ENCODE measurements at places on chromosomes 4 and X.

- DNase-seq: no peak
These were observed 64.4 kb upstream of the UCP1 start for GRCh38 chr4:140633124-140633523.

- DNase-seq: no peak
These were observed 249.2 kb upstream of the RPS6KA3 start for GRCh38 chrX:20515841-20516461.

- no peak for DNase-seq
These were observed 584.3 kb upstream of the SMIM31 start for GRCh38 chr4:164169591-164169990.

- DNase-seq: no peak
These were observed 51.3 kb downstream of the RTL9 start for GRCh38 chrX:110409925-110410324.

DNA sequence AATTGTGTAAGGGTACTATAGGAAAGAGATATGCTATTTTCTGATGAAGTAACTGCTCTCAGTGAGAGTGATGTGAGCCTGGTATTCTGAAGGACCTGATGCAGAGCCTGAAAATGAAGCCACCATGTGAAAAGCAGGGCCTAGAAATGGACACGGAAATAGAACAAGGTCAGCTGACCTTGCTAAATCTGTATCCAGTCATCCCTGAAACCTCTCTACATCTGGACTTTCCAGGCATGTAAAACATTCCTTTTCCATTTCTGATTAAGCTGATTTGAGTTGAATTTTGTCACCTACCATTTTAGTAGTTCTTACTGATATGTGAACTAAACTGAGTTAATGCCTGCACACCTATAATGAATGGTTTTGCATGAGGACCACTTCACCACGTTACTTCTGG lies 72.4 kb upstream of the NEIL3 start:
- DNase-seq: no peak

DNA sequence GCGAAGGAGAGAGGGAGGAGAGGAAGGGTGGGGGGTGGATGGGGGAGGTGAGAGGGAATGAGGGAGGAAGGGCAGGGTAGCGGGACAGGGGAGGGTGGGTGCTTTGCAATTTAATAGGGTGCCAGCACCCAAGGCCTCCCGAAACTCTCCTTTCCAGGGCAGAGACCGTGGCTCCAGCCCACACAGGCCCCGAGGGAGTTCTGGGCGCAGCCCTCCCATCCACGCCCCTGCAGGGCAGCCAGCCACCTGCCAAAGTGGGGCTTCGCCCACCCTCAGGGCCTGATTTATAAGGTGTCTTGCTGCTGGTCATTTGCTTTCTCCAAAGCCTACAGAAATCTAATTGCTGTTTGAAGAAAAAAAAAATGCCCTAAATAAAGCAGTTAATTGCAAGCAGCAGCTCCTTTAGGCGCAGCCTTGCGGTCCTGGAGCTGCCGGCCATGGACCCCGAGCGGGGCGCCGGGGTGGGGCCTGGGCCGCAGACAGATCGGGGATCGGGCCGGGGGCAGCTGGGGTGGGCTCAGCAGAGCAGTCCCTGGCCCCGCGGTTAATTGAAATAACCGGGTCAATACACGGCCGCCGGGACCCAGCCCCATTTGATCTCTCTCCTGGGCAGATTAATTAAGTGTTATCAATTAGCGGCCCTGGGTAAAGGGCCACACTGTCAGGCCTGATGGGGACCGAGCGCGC lies 106.0 kb upstream of the NKX1-1 start:
- no peak for DNase-seq

DNA sequence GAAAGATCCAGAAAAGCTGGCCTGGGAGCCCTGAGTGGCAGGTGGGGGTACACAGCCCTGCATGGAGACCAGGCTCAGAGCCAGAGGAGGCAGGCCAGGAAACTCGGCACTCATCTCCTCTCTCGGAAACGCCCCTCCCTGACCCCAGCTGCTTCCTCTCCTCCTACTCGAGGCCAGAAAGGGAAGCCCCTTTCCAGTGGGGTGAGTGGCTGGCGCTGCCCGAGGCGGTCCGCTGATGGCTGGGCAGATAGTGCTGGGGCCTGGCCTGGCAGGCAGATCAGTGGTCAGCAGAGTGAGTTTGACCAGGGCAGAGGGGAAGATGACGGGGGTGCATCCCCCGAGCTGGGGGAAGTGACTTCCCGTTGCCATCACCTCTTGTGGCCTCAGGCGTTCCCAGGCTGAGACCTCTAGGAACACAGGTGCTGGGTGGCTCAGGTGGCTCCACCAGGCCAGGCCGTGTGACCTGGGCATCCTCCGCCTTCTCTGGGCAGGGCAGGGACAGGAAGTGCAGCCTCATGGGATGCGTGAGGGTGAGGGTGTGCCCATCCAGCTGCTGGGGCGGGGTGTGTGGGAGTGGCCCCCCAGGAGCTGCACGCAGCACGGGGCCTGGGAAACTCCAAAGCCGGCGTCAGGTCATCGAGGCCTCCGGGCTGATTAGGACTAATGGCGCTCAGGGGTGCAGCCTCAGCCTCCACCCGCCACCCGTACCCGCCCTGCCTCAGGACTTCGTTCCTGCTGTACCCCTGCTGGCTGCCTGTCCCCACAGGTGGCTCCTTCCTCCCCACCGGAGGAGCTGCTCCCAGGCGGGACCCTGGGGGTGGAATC lies 5.7 kb downstream of the SH3BP2 start:
- DNase-seq: no peak

- DNase-seq: no peak
These were observed 443.0 kb downstream of the GPM6A start for GRCh38 chr4:175369087-175369486.

- DNase-seq: no peak
These were observed 3.2 kb downstream of the SLC9A7 start for GRCh38 chrX:46755671-46756070.

GRCh38 chr4:147388018-147388417 lies 92.9 kb upstream of the EDNRA start:
- DNase-seq: no peak

DNA sequence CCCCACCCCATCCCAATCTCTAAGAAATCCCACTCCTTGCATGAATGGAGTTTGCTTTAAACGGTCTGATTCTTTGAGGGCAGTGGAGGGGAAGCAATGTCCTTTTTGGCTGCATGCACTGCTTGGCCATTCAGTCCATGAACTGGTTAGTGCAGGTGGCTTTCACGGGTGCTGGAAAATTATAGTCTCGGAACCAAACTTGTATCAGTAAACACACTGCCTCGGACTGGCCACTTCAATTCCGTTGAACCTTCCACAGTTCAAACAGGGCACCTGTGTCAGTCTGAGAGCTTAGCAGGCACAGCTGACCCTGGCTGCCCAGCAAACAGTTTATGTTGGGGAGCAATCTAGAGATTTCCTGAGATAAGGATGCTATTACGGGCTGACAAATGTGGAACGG lies 255.6 kb downstream of the DHX15 start:
- DNase-seq: no peak

DNA sequence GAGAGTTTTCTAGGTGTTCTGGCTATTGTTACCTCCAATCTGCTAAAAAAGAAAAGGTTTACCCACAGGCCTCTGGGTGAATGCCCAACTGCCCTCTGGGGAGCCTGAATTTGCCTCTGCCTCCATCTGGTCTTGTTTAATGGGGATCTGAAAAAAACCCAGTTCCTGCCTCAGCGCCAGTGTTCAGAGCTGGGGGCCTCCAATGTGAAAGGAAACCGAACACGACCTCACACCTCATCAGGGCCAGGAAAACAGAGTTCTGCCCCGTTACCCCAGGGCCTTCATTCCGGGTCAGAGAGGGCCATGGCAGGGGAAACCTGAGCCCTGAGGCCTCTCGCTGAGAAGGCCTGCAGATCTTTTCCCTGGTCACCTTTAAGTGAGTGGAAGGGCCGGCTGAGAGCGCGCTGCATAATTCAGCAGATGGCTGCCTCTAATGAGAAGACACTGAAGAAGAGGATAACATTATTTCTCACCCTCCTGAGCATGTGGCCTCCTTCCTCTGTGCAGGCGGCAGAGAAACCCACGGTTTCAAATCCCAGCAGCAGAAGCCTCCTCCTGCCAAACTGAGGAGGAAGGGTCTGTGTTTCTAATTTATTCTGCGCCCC lies 6.8 kb downstream of the SEPTIN6 start:
- DNase-seq: no peak

DNA sequence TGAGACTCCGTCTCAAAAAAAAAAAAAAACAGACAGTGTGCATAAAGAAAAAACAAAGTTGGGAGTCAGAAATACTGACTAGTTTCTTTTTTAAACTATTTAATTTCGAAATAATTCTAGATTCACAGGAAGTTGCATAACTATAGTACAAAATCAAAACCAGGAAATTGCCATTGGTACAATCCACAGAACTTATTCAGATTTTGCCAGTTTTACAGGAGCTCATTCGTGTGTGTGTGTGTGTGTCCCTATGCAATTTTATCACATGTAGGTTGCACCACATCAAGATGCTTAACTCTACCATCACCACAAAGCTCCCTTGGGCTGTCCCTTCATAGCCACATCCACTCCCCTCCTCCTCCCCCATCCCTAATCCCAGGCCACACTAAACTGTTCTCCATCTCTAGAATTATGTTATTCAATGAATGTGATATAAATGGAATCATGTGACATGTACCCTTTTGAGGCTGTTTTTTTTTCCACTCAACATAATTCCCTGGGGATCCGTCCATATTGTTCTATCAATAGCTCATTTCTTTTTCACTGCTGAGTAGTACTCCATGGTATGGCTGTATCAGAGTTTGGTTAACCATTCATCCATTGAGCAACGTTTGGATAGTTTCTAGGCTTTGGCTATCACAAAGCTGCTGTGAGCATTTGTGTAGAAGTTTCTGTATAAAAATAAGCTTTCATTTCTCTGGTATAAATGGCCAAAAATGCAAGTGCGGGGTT lies 16.3 kb upstream of the DDX3X start:
- no peak for DNase-seq

GRCh38 chr4:175745329-175745728 lies 66.7 kb downstream of the GPM6A start:
- no peak for DNase-seq

DNA sequence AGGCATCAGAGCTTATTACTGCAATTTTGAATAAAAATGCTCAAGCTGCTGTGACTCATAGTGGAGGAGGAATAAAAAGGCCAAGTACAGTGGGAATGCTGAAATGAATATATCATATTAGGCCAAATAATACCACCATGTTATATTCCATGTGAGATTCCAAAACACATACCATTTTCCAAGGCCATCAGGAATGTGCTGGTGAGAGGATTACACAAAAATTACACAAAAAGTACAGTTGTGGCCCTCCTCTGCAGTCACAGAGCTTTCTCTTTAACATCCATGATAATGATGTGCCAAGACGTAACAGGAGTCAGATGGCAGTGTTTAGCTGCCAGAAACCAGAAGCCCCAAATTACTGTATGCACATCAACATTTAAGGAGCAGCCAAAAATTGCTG lies 153.5 kb downstream of the PCDH18 start:
- DNase-seq: no peak

DNA sequence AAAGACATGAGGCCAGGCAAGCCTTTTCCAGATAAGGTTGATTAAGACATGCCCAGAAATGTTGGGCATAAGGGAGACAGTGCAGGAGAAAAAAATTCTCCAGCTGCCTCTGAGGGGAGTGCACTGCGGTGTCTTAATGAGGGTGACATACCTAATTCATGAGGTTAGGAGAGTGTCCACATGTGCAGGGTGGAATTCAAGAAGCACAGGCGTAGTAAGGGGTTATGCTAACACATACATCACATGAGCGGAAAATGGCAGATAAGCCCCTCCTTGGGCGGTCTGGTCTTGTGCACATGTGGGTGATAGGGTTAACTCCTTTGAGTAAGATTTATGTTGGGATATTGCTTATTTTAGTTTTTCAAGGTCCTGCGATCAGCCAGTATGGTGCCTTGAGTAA lies 122.4 kb downstream of the PHKA2 start:
- DNase-seq: no peak

DNA sequence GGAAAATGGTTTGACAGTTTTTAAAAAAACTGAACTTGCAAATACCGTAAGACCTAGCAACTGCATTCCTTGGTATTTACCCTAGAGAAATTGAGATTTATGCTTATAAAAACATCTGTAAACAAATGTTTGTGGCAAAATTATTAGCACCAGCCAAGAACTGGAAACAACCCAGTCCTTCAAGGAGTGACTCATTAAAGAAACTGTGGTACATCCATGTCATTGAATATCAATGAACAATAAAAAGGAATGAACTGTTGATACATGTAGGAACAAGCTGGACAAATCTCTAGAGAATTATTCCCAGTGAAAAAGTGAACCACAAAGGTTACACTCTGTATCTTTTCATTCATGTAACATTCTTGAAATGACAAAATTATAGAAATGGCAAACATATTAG lies 240.2 kb upstream of the ADAMTS3 start:
- DNase-seq: no peak

GRCh38 chr4:2878346-2878745 lies 34.7 kb downstream of the ADD1 start:
- DNase-seq: no peak

DNA sequence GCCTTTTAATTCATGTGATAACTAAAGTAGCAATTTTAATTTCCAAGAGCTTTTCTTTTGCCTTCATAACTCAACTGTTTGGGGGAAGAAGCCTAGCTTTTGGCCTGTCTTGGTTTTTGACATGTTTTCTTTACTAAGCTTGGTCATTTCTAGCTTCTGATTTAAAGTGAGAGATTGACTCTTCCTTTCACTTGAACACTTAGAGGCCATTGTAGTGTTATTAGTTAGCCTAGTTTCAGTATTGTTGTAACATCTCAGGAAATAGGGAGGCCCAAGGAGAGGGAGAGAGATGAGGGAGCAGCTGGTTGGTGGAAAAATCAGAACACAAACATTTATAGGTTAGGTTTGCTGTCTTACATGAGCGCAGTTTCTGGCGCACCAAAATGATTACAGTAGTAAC lies 44.8 kb downstream of the DCLK2 start:
- no peak for DNase-seq

- no peak for DNase-seq
These were observed 108.6 kb downstream of the TNIP2 start for GRCh38 chr4:2647403-2648158.

- DNase-seq: no peak
These were observed 1451.0 kb upstream of the IGFBP7 start for GRCh38 chr4:58561170-58561569.

- DNase-seq: no peak
These were observed 2.2 kb upstream of the APELA start for GRCh38 chr4:164874789-164875188.

- DNase-seq: no peak
These were observed 98.1 kb upstream of the OTUD4 start for GRCh38 chr4:145278341-145279121.

- no peak for DNase-seq
These were observed 106.6 kb downstream of the FNIP2 start for GRCh38 chr4:158875455-158875854.

GRCh38 chr4:145418739-145419138 lies 62.9 kb upstream of the SMAD1 start:
- DNase-seq: no peak

GRCh38 chr4:16186986-16187385 lies 39.3 kb downstream of the TAPT1 start:
- DNase-seq: no peak

- DNase-seq: no peak
These were observed 136.4 kb downstream of the TRIML1 start for GRCh38 chr4:188275686-188276085.

GRCh38 chr4:155807021-155807420 lies 48.2 kb downstream of the GUCY1B1 start:
- no peak for DNase-seq

All from H54 (cell line).